ENCODE measurements at places on chromosomes 1 and 21.

DNA sequence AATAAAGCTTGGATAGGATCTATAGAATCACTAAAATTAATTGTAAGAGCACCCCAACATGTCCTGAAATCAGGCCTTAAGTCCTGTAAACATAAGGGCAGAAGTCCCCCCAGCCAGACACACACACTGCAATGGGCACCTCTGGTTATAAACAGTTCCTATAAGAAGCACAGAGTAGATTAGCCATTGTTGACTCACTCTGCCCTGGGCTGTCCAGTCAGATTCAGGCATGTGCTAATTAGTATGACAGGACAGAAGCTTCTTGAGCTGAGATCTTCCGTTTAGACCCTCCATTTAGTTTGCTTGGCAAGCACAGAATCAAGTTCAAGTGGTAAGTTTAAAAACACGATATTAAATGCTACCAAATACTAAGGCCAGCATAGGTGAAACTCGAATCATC lies 11.8 kb upstream of the DENND1B start:
- H3K36me3 ChIP-seq: no peaks in the 10 kb centered on the region
- no peaks in the 10 kb centered on the region for H3K27me3 ChIP-seq
- H3K4me3 ChIP-seq: no peak overlapping the region
- peaks cover 9% of the 10 kb centered on the region for H3K4me1 ChIP-seq

DNA sequence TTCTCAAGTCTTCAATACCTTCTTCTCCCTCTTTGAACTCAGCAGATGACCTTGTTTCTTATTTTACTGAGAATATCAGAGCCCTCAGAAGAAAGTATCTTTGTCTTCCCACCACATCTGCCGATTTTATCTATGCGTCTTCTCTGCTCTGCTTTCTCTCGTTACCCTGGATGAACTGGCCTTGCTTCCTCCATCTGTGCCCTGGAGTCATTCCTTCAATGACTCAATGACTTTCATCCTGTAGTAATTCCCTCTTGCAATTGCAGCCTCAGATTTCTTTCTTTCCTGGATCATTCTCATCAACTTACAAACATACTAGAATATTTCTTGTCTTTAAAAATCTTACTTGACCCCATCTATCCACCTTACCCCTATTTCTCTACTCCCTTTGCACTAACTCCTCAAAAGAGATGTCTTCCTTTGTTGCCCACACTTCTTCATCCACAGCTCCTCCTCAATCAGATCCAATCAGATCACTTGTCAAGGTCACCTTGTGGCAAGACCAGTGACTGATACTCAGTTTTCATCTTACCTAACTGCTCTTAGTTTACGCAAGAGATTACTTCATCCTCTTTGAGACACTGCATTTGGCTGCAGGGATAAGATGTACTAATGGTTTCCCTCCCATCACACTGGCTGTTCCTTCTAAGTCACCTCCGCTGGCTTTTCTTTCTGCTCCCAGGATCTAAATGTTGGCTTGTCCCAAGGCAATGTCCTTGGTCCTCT lies 8.2 kb upstream of the TGFBR3 start:
- H3K36me3 ChIP-seq: no peaks in the 10 kb centered on the region
- H3K4me3 ChIP-seq: no peak overlapping the region
- no peak overlapping the region for H3K27ac ChIP-seq
- DNase-seq: no peak
- no peaks in the 10 kb centered on the region for H3K4me1 ChIP-seq
- H3K27me3 ChIP-seq: peaks cover 16% of the 10 kb centered on the region

DNA sequence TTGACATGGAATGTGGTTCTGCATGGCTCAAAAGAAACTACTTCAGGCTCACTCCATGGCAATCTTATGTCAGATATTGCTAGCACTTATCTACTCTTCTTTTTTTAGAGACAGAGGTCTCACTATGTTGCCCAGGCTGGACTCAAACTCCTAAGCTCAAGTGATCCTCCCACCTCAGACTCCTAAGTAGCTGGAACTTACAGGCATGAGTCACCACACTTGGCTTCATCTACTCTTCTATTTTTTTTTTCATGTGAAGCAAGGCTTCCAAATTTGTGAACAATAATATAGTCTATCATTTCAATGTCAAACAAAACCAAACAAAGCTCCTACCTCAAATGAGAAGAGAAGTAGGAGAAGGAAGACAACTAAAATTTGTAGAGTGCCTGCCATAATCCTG lies 7.5 kb upstream of the PSEN2 start:
- no peak for DNase-seq
- H3K36me3 ChIP-seq: no peaks in the 10 kb centered on the region
- no peak overlapping the region for H3K4me3 ChIP-seq
- no peaks in the 10 kb centered on the region for H3K27me3 ChIP-seq
- no peak overlapping the region for H3K27ac ChIP-seq

GRCh38 chr1:154864189-154864975 lies 5.7 kb downstream of the KCNN3 start:
- no peak for DNase-seq
- H3K36me3 ChIP-seq: no peaks in the 10 kb centered on the region

GRCh38 chr1:172533513-172534151 lies 682 bp downstream of the SUCO start:
- H3K36me3 ChIP-seq: peaks cover 19% of the 10 kb centered on the region
- peaks cover 4% of the 10 kb centered on the region for H3K27me3 ChIP-seq
- DNase-seq: no peak
- H3K4me1 ChIP-seq: peaks cover 53% of the 10 kb centered on the region

DNA sequence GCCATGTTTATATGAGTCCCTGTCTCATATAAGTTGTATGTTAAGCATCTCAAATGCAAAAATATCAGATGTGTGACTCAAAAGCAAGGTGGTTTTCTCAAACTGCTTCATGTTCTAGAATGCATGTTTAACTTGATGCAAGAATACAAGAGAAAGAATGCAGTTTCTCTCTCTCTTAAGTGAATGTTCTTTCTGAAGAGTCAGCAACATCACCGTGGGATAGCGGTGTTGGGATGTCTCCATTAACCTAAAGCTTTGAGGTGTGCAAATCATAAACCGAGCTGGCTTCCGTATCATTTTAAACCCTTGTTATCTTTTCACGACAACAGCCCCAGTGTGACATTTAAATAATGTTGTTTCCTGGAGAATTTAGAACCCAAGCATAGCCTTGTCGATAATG lies 48.4 kb upstream of the TARBP1 start:
- H3K4me3 ChIP-seq: no peak overlapping the region
- H3K4me1 ChIP-seq: peaks cover 27% of the 10 kb centered on the region
- no peaks in the 10 kb centered on the region for H3K36me3 ChIP-seq
- H3K27me3 ChIP-seq: peaks cover 6% of the 10 kb centered on the region

GRCh38 chr1:26003756-26004155 lies 5.9 kb upstream of the PAFAH2 start:
- peaks cover 7% of the 10 kb centered on the region for H3K27me3 ChIP-seq
- no peaks in the 10 kb centered on the region for H3K4me1 ChIP-seq
- H3K4me3 ChIP-seq: no peak overlapping the region
- H3K27ac ChIP-seq: no peak overlapping the region

DNA sequence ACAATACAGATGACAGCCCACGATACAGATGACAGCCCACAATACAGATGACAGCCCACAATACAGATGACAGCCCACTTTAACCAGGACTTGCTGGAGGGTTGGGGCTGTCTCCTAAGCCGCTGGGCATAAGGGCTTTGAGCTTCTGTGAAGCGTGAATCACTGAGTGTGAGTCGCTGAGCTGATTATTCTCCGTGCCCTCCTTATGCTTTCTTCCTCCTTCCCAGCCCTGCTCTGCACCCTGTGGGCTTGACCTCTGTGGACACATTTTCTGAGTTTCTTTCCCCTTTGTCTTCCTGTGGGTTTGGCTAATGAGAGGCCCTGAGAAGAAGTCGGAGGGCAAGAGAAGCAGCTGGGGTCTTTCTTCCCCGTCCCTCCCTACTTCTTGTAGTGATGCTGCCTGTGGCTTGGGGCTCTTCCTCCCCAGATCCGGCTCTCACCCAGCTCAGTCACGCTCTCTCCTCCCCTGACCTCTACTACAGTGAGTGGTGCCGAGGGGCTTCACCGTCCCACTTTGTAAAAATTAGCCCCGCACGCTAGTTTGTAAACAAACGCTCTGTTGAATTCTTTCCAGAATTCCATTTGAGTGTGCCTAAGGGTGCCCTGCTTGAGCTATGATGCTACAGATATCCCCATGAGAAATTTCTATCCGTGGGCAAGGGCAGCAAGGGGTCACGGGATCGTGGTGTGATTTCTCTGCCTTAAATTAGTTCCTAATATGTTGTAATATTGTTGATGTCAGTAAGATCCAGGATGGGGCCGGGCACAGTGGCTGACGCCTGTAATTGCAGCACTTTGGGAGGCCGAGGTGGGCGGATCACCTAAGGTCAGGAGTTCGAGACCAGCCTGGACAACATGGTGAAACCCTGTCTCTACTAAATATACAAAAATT lies 46.4 kb upstream of the SOD1 start:
- no peak for DNase-seq
- peaks cover 2% of the 10 kb centered on the region for H3K36me3 ChIP-seq
- H3K27me3 ChIP-seq: peaks cover 17% of the 10 kb centered on the region
- no peak overlapping the region for H3K27ac ChIP-seq
- H3K4me3 ChIP-seq: no peak overlapping the region

DNA sequence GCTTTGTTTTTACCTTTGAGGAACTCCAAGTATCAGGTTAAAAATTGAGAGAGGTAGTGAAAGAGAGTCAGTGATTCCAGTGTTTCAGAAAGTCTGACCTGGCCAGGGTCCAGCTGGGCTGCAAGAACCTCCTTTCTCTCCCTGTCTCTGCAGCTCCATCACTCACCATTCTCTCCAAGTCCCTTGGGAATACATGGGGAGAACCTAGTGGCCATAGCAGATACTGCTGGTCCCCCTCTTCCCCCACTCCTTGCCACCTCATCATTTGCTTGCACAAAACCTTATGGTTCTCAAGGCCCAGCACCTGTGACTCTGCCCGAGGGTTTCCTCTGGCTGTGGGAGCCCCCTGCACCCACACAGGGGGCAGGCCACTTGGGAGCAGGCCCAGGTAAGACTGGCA lies 279.5 kb downstream of the KIF26B start:
- no peaks in the 10 kb centered on the region for H3K4me1 ChIP-seq
- no peak overlapping the region for H3K27ac ChIP-seq
- peaks cover 3% of the 10 kb centered on the region for H3K27me3 ChIP-seq
- DNase-seq: no peak
- H3K4me3 ChIP-seq: no peak overlapping the region

- DNase-seq: no peak
- H3K36me3 ChIP-seq: no peaks in the 10 kb centered on the region
- H3K27me3 ChIP-seq: peaks cover 11% of the 10 kb centered on the region
- no peaks in the 10 kb centered on the region for H3K4me1 ChIP-seq
These were observed 14.9 kb downstream of the RGS5 start for GRCh38 chr1:163187849-163188248.

- no peaks in the 10 kb centered on the region for H3K36me3 ChIP-seq
- no peak overlapping the region for H3K27ac ChIP-seq
- no peak overlapping the region for H3K4me3 ChIP-seq
- no peak for DNase-seq
- no peaks in the 10 kb centered on the region for H3K27me3 ChIP-seq
These were observed 84.2 kb downstream of the ERG start for GRCh38 chr21:38413958-38414548.

DNA sequence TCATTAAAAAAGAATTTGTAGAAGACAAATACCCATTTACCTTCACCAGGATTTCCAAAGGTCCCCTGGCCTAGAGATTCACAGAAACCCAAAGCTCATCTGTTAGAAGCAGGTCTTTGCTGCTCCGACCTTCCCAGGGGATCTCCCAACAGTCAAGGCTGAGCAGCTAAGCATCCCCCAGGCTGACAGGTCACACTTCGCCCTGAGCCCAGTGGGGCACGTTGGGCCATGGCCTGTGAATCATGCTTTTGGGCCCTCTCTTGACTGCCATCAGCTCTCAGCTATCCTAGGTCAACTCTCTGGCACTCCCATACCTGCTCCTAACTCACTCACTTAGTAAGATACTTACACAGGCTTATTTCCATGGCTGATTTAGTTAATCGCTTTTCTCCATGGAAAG lies 157.7 kb downstream of the DSCAM start:
- no peaks in the 10 kb centered on the region for H3K36me3 ChIP-seq
- no peak overlapping the region for H3K27ac ChIP-seq
- no peak overlapping the region for H3K4me3 ChIP-seq

- no peak overlapping the region for H3K4me3 ChIP-seq
- H3K4me1 ChIP-seq: no peaks in the 10 kb centered on the region
- DNase-seq: no peak
- no peaks in the 10 kb centered on the region for H3K36me3 ChIP-seq
- H3K27ac ChIP-seq: no peak overlapping the region
These were observed 73.4 kb downstream of the SCCPDH start for GRCh38 chr1:246797597-246797996.

DNA sequence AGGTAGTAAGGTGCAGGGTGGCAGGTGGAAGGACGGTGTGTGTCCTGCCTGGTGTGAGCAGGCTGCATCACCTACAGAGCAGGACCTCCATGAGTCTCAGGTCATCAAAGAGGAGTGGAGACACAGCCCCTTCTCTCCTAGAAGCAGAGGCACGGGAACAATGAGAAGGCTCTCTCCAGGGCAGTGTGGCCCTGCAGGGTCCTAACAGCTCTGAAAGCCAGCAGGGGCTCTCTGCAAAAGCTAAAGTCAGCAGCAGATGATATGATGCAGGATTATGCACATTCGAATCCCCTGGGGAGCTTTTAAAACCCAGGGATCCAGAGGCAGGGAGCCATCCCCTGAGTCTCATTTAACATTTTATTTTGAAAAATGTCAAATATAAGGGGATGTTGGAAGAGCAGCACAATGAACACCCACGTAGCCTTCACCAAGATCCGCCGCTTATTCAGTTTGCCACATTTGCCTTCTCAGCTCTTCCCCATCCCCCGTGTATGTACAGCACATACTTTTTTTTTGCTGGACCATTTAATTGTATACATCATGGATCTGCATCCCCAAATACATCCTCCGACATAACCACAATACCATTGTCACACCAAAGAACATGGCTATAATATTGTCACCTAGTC lies 88.1 kb downstream of the CNIH3 start:
- no peak for DNase-seq
- H3K4me3 ChIP-seq: no peak overlapping the region
- H3K27ac ChIP-seq: no peak overlapping the region
- no peaks in the 10 kb centered on the region for H3K4me1 ChIP-seq
- H3K36me3 ChIP-seq: no peaks in the 10 kb centered on the region

DNA sequence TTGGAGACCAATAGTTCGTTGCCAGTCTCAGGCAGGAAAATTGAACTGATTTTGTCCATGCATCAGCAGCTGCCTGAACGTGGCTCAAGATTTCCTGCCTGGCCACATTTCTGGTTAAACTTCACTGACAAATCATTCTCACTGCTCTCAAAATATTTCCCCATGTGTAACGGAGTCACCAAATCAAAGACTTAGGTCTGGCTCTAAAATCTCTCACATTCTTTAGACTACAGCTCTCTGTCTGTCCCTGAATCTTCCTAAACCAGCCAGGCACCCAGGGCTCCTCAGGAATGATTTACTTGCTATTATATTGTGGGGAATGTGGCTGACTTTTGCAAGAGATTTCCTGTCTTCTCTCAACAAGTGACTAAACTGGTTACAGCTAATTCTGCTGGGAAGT lies 49.2 kb upstream of the GJA8 start:
- no peaks in the 10 kb centered on the region for H3K36me3 ChIP-seq
- no peak overlapping the region for H3K27ac ChIP-seq
- H3K4me3 ChIP-seq: no peak overlapping the region

- H3K27ac ChIP-seq: no peak overlapping the region
- H3K27me3 ChIP-seq: no peaks in the 10 kb centered on the region
- peak overlapping the region; percentile 80 for H3K4me3 ChIP-seq
- H3K36me3 ChIP-seq: peaks cover 21% of the 10 kb centered on the region
These were observed 846 bp upstream of the PER3 start for GRCh38 chr1:7783178-7783711.

GRCh38 chr1:86866665-86867064 lies 47.3 kb downstream of the SELENOF start:
- peaks cover 35% of the 10 kb centered on the region for H3K36me3 ChIP-seq
- DNase-seq: no peak
- peak overlapping the region; percentile 87 for H3K27ac ChIP-seq
- no peaks in the 10 kb centered on the region for H3K27me3 ChIP-seq

- no peak overlapping the region for H3K4me3 ChIP-seq
- no peaks in the 10 kb centered on the region for H3K4me1 ChIP-seq
- H3K36me3 ChIP-seq: no peaks in the 10 kb centered on the region
These were observed 190.6 kb upstream of the RAB4A start for GRCh38 chr1:229080361-229080760.
